Activated naive CD8-positive, alpha-beta T cell treated with anti-CD3 and anti-CD28 coated beads for 36 hours (primary cell): ENCODE measurements at places on chromosomes 2 and 18. TPM values are rescaled to one million over a fixed set of nuclear protein-coding genes. Genes with fewer than 3 reads are reported as not detected.

- DNase-seq: no peak
Measured at GRCh38 chr2:5528706-5529105, 163.5 kb upstream of the SOX11 start.

DNA sequence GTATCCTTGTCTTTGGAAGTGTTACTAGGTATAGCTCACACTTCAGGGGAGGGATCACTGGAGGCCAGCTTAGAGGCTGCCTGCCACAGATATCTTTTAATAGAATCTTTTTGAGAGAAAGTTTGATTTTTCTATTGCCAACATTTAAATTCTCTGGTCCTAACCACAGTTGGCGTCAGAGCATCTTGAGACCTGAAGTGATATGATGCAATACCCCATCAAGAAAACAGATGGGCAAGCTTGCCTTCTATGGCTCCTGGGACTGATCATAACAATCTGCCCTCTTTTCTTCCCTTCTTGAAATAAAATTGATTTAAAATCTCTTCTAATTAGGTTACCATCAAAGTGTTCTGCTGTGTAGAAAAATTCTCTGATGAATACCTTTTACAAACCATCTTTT is 105.5 kb upstream of the ACKR3 start:
- no peak for DNase-seq

DNA sequence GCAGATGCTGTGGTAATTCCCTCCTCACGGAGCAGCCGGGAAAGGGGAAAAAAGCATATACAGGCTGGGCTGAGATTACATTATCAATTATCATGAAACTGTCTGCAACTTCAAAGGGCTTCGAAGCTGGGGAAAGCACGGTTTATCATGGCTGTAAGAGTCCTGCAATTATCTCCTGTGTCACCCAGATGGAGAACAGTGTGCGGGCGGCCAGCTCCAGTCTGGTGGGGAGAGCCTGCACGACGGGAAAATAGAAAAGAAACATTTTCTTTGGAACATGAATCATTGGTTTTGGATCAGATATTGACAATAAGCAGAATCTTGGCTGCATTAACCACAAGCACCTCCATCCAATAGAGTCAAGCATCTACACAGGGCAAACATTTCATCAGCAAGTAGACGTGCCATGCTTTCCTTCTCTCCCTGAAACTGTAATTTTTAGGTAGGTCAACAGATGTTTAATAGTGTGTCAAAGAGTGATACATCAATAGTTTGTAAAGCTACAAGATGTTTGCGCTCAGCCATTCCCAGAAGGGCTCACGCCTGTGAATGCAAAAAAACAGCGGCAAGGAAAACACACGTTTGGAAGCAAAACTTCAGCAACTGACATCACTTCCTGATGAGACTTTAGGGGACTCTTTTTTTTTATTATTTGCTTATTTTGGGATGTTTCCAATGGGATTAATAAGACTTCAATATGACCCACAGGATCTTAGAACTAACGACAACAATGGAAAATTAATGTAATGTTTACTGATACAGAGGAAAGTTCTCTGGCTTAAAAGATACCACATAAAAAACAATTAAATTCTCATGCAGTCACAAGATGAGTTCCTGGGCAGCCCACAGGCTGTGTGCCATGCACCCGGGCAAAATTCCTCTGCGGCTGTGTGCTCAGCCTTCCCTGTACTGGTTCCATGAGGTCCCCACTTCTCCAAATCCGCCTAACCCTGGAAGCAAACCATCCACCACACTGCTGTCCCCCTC is 111.0 kb upstream of the SALL3 start:
- no peak for DNase-seq

Gene CROCC2
- total RNA-seq: not detected

- no peak for DNase-seq
Measured at GRCh38 chr2:216215658-216216390, 106.7 kb downstream of the XRCC5 start.
